ENCODE measurements at places on chromosomes 3 and 15.

- no peak for DNase-seq
Measured at GRCh38 chr3:834679-835078, 258.1 kb upstream of the CNTN6 start.

- no peak for DNase-seq
Measured at GRCh38 chr3:2268779-2269178, 170.1 kb downstream of the CNTN4 start.

DNA sequence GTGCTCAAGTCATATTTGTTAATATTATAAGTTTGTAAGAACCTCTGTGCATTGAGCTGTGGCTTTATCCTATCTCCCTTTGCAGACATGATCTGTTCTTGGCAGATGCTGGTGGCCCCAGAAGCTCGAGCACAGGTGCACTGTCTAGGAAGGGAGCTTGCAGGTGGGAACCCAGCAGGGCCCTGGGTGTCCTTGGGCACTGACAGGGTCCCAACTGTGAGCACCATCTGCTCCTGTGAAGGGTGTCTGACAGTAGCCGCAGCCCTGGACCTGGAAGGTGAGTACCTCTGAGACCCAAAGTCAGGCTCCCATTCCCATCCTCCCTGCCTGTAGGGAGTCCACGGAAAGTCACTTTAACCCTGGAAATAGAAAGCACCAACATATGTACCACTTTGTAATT, 2.4 kb upstream of the REC114 start:
- no peak for DNase-seq

DNA sequence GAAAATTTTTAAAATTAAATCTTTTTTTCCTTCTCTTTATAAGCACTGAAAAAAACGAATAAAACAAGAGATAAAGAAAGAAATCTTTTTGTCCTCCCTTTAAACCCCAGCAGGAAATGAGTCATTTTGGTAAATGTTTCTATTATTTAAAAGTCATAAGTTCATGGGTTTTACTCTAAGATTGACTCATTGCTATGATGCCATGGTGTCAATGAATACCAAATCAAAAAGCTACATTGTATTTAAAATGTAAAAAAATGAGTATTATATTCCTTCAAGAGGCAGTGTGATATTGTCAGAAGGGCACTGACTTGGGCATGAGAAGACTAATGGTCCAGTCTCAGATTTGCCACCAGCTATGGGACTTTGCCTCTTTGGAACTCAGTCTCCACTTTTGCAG, 303.4 kb upstream of the DNAJC19 start:
- no peak for DNase-seq

DNA sequence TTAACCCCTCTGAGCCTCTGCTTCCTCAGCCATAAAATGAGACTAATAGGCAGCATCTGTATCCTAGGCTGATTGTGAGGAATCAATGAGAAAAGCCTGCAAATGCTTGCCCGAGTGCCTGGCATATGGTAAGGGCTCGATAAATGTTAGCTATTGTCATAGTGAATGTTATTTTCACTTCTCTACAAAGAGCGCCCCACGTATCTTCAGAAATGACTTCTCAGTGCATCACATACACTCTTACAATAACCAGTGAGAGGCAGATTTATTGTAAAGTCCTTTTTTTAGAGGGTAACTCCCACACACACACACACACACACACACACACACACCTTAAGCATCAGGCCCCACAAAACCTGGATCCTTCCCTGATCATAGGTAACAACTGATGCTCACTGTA, 60.5 kb upstream of the SPATA12 start:
- DNase-seq, result no peak

GRCh38 chr15:59570315-59570714, 41.3 kb upstream of the GCNT3 start:
- peak; percentile 98 for DNase-seq

- DNase-seq, result peak; percentile 61
Measured at GRCh38 chr15:58182460-58183163, 44.4 kb downstream of the AQP9 start.

- no peak for DNase-seq
Measured at GRCh38 chr3:128801779-128802380, 75.9 kb downstream of the RAB7A start.

DNA sequence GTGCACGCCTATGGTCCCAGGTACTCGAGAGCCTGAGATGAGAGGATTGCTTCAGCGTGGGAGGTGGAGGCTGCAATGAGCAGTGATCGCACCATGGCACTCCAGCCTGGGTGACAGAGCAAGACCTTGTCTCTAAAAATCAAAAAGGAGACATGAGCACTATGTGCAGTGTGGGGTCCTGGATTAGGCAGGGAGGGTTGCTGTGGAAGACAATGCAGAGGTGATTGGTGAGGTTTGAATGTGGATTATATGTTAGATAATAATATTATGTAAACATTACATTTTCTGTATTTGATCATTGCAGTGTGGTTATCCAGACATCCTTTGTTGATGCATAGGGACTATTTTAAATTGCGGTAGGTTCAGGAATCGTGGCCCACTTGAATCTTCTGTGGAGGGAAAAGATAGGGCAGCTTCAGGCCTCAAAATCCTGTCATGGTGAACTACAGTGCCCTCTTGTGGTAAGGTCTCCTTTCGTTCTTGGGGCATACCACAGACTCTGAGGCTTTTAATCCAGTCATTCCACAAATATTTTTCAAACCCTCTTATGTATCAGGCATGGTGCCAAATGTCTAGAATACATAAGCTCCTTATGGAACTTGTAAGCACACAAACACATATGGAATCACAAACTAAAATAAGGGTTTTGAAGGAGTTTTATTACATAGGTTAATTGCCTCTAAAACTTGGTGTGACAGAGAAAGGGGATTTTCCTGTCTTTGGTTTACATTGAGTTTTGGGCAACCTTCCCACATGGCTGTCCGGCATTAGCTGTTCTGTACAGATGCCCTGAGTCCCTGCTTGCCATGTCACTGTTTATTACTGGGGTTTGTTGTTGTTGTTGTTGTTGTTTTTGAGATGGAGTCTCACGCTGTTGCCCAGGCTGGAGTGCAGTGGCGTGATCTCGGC, 37.7 kb downstream of the GPD1L start:
- peak; percentile 81 for DNase-seq

DNA sequence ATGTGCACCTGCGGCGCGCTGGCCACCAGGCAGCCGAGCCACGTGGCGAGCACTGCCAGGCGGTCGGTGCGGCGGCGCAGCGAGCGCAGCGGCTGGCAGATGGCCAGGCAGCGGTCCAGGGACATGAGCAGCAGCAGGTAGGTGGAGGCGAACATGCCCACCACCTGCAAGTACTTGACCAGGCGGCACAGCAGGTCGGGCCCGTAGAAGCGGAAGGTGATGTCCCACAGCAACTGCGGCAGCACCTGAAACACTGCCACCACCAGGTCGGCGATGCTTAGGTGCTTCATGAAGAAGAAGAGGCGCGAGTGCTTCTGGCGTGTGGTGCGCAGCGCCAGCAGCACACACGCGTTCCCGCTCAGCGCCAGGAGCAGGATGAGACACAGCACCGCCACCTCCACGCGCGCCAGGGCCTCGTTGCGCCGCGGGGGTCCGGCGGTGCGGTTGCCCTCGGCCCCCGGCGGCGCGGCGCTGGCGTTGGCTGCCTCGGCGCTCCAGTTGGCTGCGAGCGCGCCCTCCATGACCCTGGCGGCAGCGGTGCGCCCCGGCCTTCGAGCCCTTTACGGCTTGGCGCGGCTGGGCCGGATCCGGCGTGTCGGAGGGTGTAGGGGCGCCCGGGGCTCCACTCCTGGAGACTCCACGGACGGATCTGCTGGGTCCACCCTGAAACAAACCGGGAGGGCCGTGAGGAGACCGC, 1.6 kb downstream of the OXTR start:
- no peak for DNase-seq

GRCh38 chr15:99736702-99737101, 3.5 kb upstream of the LYSMD4 start:
- no peak for DNase-seq

DNA sequence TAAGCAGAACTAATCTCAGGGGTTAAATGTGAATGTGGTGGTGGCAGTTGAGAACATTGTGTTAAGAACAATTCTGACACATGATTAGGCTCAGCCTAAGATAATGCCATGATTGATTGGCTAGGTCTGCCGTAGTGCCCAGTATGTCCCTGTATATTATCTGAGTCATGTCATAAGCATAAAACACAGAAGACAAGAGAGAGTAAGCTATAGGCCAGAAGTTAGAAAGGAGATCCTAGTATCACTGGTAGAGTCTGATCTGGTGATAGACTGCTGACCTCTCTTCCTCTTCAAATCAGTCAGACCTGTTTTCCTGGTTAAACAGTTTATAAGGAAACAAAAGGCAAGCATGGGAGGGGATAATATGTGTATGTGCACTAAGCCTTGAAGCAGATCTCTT, 30.1 kb upstream of the ATP8B4 start:
- DNase-seq, result no peak

DNA sequence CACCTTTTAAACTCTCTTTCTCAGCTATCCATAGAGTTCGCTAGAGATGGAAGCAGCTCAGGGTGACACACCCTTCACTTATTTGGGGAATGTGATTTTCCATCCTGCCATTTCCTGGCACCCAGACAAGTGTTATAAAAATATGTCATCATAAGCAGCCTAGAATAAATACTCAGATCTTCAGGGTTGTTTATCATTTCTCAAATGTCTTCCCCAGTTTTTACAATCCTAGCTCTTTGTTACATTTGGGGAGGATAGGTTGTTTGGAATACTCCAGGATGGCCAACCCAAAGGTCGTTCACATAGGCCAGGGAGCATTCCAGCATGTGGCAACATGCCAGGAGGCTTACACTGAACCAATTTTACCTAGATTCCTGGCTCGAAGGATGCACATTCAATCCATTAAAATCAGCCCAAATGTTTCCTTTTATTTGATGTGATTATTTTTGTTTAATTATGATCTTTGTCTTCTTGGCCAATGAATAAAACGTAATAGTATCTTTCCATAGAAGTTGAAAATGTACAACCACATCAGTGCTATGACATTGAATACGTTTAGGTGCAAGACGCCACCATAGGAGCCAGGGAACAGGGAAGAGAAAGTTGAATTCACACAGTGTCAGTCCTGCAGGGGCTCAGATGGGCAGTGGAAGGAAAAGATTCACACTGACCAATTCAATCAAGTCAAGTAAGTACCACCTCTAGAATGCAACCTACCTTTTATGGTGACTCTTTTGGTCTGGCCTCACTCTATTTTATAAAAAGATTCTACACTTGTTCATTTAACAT, 537.7 kb upstream of the MDFIC2 start:
- peak; percentile 71 for DNase-seq

DNA sequence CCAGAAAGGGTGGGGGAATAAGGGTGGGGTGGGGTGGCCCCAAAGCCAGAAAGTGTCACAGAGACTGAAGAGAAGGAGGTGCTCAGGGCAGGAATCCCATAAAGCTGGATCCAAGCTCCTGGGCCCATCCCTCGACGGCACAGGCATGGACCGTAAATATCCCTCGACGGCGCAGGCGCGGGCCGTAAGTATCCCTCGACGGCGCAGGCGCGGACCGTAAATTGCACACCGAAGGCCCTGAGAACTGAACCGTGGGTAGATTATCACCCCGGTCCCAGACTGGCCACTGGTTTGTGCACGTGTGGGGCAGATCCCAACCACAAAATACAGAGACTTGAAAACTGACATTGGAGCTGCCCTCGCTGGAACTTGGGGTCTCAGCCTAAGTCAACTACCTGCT, 41.3 kb upstream of the MUC4 start:
- DNase-seq, result no peak

- peak; percentile 89 for DNase-seq
Measured at GRCh38 chr3:129428376-129429079, at the start of gene EFCAB12. TSS of gene EFCAB12 (minus strand) at chr3:129428636. CDS start at chr3:129428488, 148 bp downstream.

DNA sequence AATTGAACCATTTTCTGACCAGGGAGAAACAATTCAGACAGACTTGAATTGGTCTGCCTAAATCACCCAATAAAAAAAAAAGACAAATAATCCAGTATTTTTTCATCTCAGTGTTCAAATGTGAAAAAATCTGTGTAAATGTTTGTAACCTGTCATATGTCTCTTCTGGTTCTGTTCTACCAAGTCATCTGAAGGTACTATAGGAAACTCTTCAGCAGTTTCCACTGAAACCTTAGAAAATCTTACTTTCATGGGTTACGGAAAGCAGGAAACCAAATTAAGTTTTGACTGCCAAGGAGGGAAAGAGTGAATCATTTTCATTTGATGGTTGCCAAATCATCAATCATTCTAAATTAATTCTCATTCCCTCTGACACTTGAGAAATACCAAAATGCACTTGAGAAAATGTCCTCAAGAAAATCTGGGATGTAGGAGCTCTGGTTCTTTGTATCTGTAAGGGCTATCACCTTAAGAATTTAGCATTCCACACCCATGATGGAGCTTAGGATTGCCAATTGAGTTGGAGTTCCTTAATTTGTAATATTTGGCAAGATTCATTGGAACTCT, 278.2 kb upstream of the KCNH8 start:
- DNase-seq, result no peak

GRCh38 chr3:124574012-124574411, 156.2 kb upstream of the UMPS start:
- no peak for DNase-seq

- no peak for DNase-seq
Measured at GRCh38 chr15:52085299-52085698, 27.3 kb downstream of the BCL2L10 start.

- DNase-seq, result peak; percentile 77
Measured at GRCh38 chr3:112327371-112327951, 5.5 kb upstream of the CD200 start.

- no peak for DNase-seq
Measured at GRCh38 chr3:196638861-196639482, 522 bp upstream of the NRROS start.

GRCh38 chr3:184884359-184885017, 72.5 kb downstream of the VPS8 start:
- DNase-seq, result no peak

DNA sequence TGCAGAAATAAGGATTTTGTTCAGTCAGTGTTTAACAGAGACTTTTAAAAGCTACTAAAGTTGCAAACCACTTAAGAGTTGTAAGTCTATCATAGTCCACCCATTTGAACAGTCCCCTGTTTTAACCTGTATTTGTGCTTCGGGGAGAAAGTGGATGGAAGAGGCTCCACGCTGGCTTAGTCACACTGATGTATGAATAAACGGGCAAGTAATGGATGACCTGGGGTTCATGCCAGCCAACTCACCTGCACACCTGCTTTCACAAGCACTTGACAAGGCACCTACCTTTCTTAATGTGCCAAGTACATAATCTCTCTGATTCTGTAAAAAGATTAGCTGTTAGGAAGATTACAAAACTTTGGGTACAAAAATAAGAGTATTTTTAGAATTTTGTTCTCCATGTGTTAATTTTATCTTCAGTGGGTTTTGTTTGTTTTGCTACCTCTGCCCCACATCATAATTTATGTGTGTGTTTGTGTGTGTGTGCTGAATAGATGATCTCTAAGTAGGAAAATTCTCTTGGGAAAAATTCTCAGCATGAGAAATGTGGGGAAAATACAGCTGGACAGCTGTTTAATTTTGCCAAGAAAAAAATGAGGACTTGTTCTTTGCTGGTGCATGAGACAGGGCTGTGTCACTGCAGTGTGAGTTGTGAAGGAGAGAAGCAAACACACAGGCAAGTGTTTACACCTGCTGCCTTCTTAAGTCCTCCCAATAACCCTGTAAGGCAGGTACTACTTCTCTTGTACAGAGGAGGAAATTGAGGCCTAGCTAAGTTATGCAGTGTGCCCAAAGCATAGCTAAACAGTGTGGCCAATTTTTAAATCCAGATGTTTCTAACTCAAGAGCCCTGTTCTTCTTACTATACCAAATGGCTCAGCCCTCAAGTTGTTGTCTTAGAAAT, 181.2 kb upstream of the IL12A start:
- no peak for DNase-seq

Measured in LoVo (cell line).